ENCODE measurements at places on chromosomes 11 and 22. TPM values are rescaled to one million over a fixed set of nuclear protein-coding genes. Genes with fewer than 3 reads are reported as not detected.

GRCh38 chr11:9022961-9023680 lies 19.3 kb upstream of the NRIP3 start:
- H3K36me3 ChIP-seq, result no peaks in the 10 kb centered on the region
- no peak overlapping the region for H3K27ac ChIP-seq
- no peak overlapping the region for H3K4me3 ChIP-seq

DNA sequence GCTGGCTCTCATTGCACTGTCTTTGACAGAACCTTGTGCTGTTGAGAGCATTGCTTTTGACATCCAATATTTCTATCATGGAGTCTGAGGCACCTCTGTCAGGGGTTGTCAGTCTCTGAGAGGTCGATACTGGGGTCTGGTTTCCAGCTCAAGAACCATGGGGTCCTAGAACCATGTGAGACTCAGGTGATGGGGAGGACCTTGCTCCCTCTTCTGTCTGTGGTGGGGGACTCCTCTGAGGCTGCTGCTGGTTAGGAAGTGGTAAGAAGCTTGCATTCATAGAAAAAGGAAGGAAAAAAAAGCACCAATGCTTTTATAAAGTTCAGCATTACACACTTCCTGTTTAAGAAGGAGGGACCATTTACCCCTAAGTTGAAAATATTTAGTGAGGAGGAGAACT lies 91.8 kb upstream of the CD44 start:
- H3K4me3 ChIP-seq, result no peak overlapping the region
- H3K36me3 ChIP-seq, result no peaks in the 10 kb centered on the region
- H3K4me1 ChIP-seq, result peaks cover 88% of the 10 kb centered on the region
- peak overlapping the region; percentile 85 for H3K27ac ChIP-seq
- no peaks in the 10 kb centered on the region for H3K27me3 ChIP-seq

DNA sequence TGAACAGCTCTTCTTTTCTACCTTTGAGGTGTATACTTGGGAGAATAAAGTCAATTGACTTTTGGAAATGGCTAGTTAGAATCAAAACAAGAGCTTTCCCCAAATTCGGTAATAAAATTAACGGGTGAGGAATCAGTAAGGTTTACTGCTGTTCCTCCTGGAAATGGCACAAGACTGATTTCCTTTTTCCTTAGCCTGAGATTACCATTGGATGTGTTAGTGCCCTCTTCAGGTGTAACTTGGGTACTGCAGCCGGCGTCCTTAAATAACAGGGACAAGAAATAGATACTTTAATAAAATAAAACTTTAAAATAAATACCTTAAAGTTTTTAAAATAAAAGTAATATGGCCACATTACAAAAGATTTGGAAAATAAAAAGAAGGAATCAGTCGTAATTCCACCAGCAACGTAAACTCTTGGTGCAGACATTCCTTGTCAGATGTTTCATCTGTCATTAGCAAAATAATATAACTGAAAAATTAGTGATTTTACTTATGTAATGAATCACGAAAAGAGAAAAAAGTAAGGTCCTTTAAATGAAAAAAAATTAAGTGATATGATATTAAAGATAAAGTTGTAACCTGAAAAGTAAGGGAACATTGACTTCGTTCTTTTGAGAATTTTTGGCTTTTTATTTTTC lies 29.7 kb downstream of the ZFTA start:
- peaks cover 21% of the 10 kb centered on the region for H3K36me3 ChIP-seq
- no peak overlapping the region for H3K4me3 ChIP-seq
- DNase-seq, result peak; percentile 56

Gene OR5P2
- polyA plus RNA-seq, result not detected

GRCh38 chr11:112615238-112615637 lies 346.0 kb upstream of the NCAM1 start:
- peaks cover 82% of the 10 kb centered on the region for H3K4me1 ChIP-seq
- H3K27me3 ChIP-seq, result no peaks in the 10 kb centered on the region
- H3K36me3 ChIP-seq, result no peaks in the 10 kb centered on the region
- H3K27ac ChIP-seq, result peak overlapping the region; percentile 95
- peak; percentile 42 for DNase-seq

Gene TCN1
- polyA plus RNA-seq, result not detected

Gene RASGRP2
- polyA plus RNA-seq, result 242 TPM

Gene OR52E2
- not detected for polyA plus RNA-seq

GRCh38 chr11:24497831-24498230 lies 978 bp downstream of the LUZP2 start:
- H3K27me3 ChIP-seq, result peaks cover 18% of the 10 kb centered on the region
- no peaks in the 10 kb centered on the region for H3K36me3 ChIP-seq
- no peak overlapping the region for H3K27ac ChIP-seq
- no peaks in the 10 kb centered on the region for H3K4me1 ChIP-seq

- H3K36me3 ChIP-seq, result no peaks in the 10 kb centered on the region
- no peaks in the 10 kb centered on the region for H3K27me3 ChIP-seq
- no peaks in the 10 kb centered on the region for H3K4me1 ChIP-seq
- H3K4me3 ChIP-seq, result no peak overlapping the region
- no peak for DNase-seq
These were observed 846.0 kb downstream of the TBC1D22A start for GRCh38 chr22:47608421-47608820.

DNA sequence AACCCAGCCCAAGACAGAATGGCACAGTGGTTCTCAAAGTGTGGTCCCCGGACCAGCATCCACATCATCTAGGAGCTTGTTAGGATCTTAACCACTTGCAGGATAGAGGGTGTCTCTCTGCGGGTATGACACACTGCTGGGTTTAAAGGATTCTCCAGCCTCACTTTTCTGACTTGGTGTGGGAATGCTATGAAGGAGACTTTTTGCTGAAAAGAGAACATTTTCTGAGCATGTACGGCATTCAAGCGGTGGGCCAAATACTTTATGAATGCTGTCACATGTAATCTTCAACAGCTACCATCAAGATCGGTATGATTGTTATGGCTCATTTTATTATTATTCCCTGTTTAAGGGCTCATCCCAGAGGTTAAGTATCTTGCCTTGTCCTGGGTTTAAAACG lies 1.8 kb upstream of the CD82 start:
- no peaks in the 10 kb centered on the region for H3K27me3 ChIP-seq
- no peak for DNase-seq
- H3K4me1 ChIP-seq, result peaks cover 62% of the 10 kb centered on the region
- H3K4me3 ChIP-seq, result no peak overlapping the region
- no peaks in the 10 kb centered on the region for H3K36me3 ChIP-seq
- peak overlapping the region; percentile 99 for H3K27ac ChIP-seq

Gene CABP4
- 0.28 TPM for polyA plus RNA-seq

- no peak overlapping the region for H3K4me3 ChIP-seq
- no peak overlapping the region for H3K27ac ChIP-seq
- no peaks in the 10 kb centered on the region for H3K4me1 ChIP-seq
- H3K27me3 ChIP-seq, result peaks cover 67% of the 10 kb centered on the region
These were observed 4.2 kb downstream of the PDE2A start for GRCh38 chr11:72670041-72670440.

GRCh38 chr11:63686926-63687325 lies 5.6 kb downstream of the RTN3 start:
- H3K36me3 ChIP-seq, result no peaks in the 10 kb centered on the region
- H3K27me3 ChIP-seq, result no peaks in the 10 kb centered on the region
- H3K27ac ChIP-seq, result peak overlapping the region; percentile 53

DNA sequence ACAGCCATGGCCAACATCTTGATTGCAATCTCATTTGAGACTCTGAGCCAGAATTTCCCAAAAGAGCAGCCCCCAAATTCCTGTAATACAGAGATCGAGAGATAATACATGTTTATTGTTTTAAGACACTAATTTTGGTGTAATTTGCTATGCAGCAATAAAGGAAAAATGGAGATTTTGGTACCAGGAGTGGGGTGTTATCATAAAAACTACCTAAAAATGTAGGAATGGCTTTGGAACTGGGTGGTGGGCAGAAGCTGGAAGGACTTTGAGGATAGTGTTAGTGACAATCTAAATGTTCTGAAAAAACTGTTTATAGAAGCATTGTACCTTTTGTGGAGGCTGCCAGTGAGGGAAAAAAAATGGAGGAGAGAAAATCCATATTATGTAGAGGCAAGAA lies 32.4 kb downstream of the C11orf96 start:
- H3K4me1 ChIP-seq, result no peaks in the 10 kb centered on the region
- no peak for DNase-seq
- no peaks in the 10 kb centered on the region for H3K27me3 ChIP-seq

DNA sequence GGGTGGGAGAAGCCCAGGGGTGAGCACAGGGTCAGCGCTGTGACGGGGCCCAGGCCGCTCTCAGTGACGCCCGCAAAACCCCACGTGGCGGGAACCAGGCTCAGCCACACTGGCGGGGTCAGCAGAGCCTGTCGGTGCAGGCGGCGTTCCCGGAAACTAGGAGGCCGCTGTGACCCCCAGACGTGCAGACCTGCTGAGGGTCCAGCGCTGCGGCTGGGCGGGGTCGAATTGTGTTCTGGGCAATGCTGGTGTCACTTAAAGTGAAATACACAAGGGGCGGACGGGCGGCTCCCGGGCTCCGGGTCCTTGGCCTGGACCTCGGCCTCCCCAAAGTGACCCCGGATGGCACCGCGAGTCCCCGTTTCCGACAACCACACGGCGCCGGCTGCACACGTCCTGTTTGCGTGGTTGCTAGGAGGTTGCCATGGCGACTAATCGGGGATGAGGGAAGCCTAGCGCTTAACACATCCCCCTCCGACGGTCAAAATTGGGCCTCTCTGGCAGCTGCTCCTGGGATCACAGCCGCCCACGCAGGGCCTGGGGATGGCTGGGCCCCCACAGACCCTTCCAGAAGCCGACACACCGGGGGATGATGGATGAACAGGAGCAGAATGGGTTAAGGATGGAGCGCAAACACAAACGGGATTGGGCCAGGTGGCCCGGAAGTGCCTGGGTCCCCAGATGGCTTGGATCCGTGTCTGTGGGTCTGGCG lies 81.7 kb upstream of the PRR5 start:
- no peak overlapping the region for H3K4me3 ChIP-seq
- no peak overlapping the region for H3K27ac ChIP-seq
- peaks cover 7% of the 10 kb centered on the region for H3K4me1 ChIP-seq
- peak; percentile 91 for DNase-seq
- peaks cover 19% of the 10 kb centered on the region for H3K27me3 ChIP-seq
- no peaks in the 10 kb centered on the region for H3K36me3 ChIP-seq

GRCh38 chr11:34181251-34181650 lies 75.8 kb downstream of the NAT10 start:
- no peak for DNase-seq
- no peaks in the 10 kb centered on the region for H3K27me3 ChIP-seq
- H3K36me3 ChIP-seq, result no peaks in the 10 kb centered on the region
- no peak overlapping the region for H3K4me3 ChIP-seq
- peak overlapping the region; percentile 53 for H3K27ac ChIP-seq
- peaks cover 18% of the 10 kb centered on the region for H3K4me1 ChIP-seq
